ENCODE measurements at places on chromosomes 16 and 17.

- DNase-seq = no peak
Observed at GRCh38 chr16:29996766-29997250, 767 bp downstream of the INO80E start.

- DNase-seq = no peak
Observed at GRCh38 chr16:53599548-53599947, 96.5 kb upstream of the AKTIP start.

DNA sequence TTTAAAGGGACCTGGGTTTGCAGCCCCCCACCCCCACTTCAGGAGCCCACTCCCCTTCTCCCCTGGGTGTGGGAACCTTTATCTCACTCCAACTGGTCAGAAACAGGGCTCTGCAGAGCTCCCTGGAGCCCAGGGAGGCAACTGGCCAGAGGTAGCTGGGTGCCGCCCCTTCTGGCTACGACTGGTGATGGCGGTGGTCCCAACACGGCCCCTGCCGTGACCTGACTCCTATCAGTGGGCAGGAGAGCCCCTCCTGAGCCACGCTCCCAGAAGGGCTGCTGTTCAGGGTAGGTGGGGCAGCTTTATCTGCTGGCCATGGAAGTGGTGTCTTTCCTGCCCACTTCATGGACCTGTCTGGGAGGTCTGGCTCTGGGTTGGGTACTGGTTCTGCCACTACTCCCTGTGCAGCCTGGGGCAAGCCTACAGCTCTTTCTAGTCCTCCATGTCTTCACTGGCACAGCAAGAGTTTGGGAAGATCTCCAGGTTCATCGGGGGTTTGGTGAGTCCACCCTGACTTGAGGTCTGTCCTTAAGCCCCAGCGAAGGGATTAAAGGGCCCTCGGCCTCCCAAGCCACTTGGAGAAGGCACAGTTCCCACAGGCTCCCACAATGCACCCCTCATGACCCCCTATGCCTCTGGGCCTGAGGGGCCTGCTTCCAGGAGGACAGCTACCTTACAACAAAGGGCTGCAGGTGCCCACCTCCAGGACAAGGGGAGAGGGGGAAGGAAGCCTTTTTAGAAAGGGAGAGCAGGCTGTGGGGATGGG lies 5.5 kb upstream of the SREBF1 start:
- no peak for DNase-seq

DNA sequence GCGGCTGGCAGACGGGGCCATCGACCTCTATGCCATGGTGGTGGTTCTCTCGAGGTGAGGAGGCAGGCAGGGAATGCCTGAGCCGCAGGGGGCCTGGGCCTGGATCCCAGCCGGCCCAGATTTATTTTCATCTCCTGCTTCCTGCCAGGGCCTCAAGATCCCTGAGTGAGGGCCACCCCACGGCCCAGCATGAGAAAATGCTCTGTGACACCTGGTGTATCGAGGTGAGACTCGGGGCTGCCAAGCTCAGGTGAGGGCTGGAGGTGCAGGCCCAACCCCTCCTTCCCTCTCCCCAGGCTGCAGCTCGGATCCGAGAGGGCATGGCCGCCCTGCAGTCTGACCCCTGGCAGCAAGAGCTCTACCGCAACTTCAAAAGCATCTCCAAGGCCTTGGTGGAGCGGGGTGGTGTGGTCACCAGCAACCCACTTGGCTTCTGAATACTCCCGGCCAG lies 4.9 kb downstream of the ACADVL start:
- no peak for DNase-seq

DNA sequence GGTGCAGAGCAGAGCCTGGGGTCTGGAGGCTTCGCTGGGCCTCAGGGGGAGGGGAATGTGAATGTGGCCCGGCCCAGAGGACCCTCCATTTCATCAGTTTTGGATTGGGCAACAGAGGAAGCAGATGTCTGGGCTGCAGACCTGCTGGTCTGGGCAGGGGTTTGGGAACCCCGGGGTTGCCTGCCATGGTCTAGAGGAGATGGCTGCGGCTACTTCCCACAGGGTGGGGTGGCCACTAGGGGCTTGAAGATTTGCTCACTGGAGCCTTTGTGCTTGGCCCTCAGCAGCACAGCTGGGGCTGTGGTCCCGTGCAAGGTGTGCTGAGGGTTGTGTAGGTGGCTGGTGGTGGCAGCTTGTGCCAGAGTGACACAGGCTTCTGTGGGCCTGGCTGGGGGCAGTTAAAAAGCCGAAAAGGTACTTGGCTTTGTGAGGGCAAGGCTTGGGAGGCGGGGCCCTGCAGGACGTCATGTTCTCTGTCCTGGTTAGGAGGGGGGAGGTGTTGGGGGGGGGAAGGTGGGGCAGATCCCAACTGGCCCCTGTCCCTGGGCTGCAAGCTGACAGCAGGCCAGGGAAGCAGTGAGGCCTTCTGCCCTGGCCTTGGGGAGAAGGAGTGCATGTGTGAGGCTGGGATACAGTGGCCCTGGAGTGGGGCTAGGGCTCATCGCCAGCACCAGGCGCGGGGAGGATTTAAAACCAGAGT lies 98.0 kb downstream of the KPNA2 start:
- no peak for DNase-seq

GRCh38 chr16:1989209-1990100 lies at the start of gene SYNGR3:
TSS of gene SYNGR3 (plus strand) at chr16:1989970. CDS start at chr16:1990103, 133 bp downstream.
- peak; percentile 28 for DNase-seq

DNA sequence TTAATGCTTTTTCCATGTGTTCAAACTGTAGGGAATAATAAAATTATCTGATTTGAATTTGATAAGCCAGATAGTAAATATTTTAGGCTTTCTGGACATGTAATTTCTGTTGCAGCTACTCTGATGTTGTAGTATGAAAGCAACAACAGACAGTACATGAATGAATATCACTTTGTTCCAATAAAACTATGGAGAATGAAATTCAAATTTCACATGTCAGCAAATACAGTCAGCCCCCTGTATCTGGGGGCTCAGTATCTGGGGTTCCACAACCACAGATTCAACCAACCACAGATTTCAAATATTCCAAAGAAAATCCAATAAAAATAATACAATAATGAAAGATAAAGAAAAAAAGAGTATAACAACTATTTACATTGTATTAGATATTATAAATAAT lies 8.2 kb upstream of the CLTC start:
- DNase-seq = no peak

DNA sequence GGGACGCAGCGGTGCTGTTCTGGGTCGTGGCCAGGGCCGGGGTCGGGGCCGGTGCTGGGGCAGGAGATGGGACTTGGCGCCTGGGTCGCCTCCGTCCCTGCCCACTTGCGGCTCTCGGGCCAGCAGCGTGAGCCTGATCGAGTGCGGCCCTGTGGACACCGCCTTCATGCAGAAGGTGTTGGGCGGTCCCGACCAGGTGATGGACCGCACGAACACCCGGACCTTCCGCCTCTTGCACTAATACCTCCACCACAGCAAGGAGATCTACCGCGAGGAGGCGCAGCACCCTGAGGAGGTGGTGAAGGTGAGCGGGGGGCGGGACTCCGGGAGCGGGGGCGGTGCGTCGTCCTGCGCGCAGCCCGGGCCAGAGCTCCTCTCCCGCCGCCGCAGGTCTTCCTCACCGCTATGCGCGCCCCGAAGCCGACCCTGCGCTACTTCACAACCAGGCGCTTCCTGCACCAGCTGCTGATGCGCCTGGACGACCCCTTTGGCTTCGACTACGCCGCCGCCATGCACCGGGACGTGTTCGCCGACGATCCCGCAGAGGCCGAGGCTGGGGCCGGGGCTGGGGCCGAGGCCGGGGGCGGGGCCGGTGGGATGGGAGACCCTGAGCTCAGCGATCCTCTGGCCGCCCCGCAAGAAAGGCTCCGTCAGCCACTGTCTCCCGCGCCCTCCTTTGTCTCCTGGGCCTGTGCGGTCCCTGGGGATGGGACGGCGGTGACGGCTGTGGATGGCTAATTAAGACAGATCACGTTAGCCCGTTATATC lies 4.5 kb upstream of the HSD17B1 start:
- DNase-seq = peak; percentile 58

DNA sequence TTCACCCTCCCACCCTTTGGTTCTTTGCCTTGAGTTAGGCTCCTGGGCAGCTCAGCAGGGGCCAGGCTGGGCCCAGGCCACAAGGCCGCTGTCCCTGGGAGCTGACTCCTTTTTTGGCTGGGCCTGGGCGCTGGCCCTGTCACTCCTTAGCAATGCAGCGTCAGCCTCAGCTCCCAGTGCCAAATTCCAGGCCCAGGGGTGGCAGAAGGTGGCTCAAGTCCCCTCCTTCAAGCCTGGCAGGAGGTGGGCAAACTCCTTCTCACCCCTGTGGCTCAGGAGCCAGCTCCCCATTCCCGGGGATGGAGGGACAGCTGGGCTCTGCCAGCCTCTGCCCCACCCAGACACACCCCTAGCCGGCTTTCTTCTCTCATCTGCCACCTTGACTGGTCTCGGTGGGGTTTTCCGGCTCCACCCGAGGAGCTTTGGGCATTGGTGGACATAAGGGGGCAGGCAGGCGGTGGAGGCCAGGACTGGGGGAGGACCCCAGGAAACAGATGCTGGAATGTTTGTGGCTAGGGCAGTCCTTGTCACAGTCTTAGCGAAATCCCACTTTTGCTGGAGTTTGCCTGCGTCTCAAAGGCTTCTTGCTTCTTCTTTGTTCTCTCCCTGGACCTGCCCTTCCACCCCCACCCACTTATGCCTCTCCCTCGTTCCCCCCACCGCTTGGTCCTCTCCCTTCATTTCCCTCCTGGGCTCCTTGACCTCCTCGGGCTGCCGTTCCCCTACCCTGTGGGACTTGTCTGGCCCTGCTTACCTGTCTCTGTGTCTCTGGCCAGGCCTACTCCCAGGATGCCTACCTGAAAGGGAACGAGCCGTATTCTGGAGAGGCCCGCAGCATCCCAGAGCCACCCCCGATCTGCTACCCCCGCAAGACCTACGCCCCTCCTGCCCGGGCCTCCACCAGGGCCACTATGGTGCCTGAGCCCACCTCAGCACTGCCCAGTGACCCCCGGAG lies 37.4 kb downstream of the ARHGAP23 start:
- no peak for DNase-seq

GRCh38 chr16:29745121-29745852 lies 503 bp downstream of the C16orf54 start:
- DNase-seq = no peak

- DNase-seq = no peak
Observed at GRCh38 chr17:45101546-45101882, 30.8 kb downstream of the PLCD3 start.

DNA sequence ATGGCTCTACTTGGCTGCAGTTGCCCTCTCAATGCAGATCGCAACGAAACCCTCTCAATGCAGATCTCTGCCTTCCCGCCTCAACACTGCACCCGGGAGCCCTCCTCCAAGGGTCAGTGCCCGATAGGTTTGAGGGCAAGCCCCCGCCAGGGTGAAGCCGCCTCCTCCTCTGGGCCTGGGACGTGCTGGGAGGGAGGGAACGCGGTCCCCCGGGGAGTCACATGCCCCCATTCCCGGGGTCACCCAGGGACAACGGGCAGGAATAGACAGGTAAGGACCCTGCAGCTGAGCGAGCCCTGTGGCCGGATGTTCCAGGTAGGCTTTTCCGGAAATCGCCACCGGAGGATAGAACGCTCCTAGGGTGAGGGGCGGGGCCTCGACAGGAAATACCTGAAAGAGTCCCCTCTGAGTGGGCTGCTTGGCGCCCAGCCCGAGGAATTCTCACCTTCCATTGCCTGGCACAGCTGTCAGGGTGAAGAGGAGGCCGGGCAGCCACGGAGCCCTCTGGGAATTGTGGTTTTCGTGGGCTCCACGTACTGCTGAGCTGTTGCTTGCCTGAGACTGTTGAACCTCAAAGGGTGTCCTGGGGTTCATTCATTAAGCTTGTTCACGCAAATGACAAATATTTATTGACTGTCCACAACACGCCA lies 12.8 kb downstream of the ZNF174 start:
- DNase-seq = no peak

GRCh38 chr17:73228748-73229236 lies 32.9 kb downstream of the CPSF4L start:
- no peak for DNase-seq

GRCh38 chr17:1074886-1075605 lies 78.1 kb downstream of the TIMM22 start:
- no peak for DNase-seq

- DNase-seq = no peak
Observed at GRCh38 chr17:49990331-49990730, 4.7 kb downstream of the DLX3 start.

DNA sequence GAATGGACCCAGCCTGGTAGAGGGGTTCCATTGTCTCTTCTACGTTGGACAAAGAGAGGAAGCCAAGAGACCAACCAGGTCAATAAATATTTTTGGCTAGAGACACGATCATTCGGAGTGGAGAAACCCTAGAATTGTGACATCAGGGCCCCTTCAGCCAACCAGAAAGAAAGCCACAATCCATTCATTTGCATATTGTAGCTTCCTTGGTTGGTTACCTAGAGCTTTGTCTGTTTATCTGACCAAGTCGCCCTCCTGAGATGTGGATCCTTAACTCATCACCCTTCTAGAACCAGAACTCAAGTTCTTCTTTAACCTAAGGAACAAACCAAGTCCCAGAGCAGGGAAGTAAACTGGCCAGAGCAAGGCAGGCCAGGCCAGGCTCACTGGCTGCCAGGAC lies at the start of gene CCDC182:
TSS of gene CCDC182 (minus strand) at position 58 of the 400 bp plus-strand sequence. CDS start at position 31, 27 bp downstream.
- no peak for DNase-seq

DNA sequence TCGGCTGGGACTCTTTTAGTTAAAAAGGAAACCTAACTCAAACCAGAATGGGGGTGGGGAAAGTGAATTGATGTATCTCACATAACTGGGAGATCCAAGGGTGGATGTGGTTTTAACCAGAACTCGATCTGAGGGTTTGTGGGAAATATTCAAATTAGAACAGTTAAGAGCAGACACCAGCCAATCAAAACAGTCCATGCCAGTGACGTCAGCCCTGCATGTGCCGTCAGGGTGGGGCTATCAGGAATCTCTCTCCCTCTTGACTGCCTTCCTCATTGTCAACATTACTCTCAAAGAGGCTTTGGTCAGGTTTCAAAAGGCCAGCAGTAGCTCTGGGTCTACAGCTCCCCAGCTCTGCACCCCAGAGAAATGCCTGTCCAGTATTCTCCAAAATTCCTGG lies 94.2 kb upstream of the HSBP1 start:
- DNase-seq = no peak

- DNase-seq = no peak
Observed at GRCh38 chr17:81680150-81680549, 3.4 kb downstream of the ARL16 start.

DNA sequence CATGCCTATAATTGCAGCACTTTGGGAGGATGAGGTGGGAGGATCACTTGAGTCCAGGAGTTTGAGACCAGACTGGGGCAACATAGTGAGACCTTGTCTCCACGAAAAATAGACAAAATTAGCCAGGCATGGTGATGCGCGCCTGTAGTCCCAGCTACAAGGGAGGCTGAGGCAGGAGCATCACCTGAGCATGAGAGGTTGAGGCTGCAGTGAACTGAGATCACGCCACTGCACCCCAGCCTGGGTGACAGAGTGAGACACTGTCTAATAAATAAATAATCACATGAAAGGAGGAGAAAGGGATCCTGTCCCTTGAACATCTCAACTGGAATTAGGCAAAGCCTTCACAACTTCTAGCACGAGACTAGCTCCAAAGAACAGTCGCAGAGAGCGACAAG lies 53.2 kb downstream of the TEKT5 start:
- no peak for DNase-seq

All from natural killer cell (primary cell).